ENCODE measurements at places on chromosomes 16 and 17.

- no peak for DNase-seq
These were observed 100.6 kb upstream of the TOX3 start for GRCh38 chr16:52647588-52647987.

DNA sequence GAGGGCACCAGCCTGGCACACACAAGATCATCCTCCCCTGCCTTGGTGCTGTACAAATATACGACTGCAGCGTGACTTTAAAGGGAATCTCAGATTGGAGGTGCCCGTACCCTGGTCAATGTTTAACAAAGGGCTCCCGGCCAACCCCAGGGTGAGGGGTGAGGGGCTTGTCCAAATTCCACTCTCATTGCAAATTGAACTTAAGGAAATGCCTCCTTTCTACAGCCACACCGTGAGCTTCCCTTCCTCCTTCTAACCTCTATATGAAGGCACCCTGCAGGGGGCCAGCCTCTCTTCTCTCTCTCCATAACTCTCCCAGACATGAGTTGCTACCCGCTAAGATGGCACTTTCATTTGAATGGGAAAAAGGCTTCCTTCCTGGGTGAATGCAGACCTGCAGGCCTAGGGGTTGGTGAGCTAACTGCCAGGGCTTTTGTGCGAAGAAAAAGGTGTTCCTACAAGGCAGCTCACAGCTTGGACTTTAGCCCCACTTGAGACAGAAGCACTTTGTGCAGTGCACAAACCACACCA, 76.6 kb downstream of the IRF8 start:
- DNase-seq: no peak

GRCh38 chr17:68431661-68432071, 25.6 kb downstream of the WIPI1 start:
- DNase-seq: no peak

- no peak for DNase-seq
These were observed 64.7 kb downstream of the HELZ start for GRCh38 chr17:67180275-67180674.

- no peak for DNase-seq
These were observed 25.9 kb downstream of the LPCAT2 start for GRCh38 chr16:55534756-55535155.

DNA sequence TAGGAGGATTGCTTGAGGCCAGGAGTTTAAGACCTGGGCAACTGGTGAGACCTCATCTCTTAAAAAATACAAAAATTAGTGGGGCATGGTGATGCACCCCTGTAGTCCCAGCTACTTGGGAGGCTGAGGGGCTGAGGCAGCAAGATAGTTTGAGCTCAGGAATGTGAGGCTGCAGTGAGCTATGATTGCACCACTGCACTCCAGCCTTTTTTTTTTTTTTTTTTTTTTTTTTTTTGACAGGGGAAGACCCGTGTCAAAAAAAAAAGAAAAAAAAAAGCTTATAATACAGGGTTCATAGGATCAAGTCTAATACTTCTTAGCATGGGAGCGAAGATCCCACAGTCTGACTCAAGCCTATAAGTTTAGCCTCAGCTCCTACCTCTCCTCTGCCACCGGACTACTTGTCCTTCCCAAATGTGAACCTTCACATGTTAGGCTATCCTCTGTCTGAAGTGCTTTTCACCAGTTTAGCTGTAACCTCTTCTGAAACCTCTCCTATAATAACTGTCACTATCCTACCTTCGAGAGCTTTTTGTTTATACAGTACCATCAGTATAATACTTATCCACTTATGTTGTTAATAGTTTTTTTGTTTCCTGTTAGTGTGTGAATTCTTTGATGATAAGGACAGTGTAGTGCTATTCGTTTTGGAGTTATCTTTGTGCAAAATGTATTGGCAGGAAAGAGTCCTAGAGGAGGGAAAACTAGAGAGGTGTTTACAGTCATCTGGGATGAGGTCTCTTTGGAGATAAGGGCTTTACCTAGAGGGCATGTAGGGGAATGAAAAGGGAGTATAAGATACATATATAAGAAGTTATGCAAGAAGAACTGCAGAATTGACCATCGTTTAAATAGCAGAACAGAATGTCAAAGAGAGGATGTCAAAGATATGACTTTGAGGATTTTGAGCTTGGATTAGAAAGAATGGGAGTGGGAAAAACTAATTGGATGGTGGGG, 15.5 kb downstream of the CPD start:
- DNase-seq: no peak

- DNase-seq: no peak
These were observed 538.3 kb downstream of the NPIPA7 start for GRCh38 chr16:16917191-16917785.

- DNase-seq: no peak
These were observed 42.6 kb downstream of the NLRP1 start for GRCh38 chr17:5541610-5542202.

GRCh38 chr16:15694499-15694898, 44.5 kb downstream of the NDE1 start:
- DNase-seq: no peak

- DNase-seq: no peak
These were observed 12.0 kb downstream of the CYBC1 start for GRCh38 chr17:82438401-82439193.

- DNase-seq: peak; percentile 23
These were observed 1.2 kb downstream of the EVI2A start for GRCh38 chr17:31320241-31320640.

DNA sequence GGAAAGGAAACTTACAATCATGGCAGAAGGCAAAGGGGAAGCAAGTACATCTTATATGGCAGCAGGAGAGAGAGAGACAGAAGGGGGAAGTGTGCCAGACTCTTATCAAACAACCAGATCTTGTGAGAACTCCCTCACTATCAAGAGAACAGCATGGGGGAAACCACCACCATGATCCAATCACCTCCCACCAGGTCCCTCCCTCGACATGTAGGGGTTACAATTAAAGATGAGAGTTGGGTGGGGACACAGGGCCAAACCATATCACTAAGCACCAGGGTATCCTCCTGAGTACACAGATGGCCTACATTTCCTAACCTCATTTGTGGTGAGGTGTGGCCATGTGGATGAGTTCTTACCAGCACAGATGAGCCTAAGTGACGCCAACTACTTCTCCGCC, 348.6 kb upstream of the ZFHX3 start:
- DNase-seq: no peak

- no peak for DNase-seq
These were observed 7.1 kb upstream of the BAIAP2 start for GRCh38 chr17:81027591-81028505.

- DNase-seq: no peak
These were observed 81.5 kb downstream of the SLC6A2 start for GRCh38 chr16:55737318-55737717.

All from CD8-positive, alpha-beta memory T cell (primary cell).